ENCODE measurements at places on chromosomes 5 and 9.

GRCh38 chr9:104386425-104387069, 117.5 kb upstream of the OR13F1 start:
- no peak for DNase-seq

DNA sequence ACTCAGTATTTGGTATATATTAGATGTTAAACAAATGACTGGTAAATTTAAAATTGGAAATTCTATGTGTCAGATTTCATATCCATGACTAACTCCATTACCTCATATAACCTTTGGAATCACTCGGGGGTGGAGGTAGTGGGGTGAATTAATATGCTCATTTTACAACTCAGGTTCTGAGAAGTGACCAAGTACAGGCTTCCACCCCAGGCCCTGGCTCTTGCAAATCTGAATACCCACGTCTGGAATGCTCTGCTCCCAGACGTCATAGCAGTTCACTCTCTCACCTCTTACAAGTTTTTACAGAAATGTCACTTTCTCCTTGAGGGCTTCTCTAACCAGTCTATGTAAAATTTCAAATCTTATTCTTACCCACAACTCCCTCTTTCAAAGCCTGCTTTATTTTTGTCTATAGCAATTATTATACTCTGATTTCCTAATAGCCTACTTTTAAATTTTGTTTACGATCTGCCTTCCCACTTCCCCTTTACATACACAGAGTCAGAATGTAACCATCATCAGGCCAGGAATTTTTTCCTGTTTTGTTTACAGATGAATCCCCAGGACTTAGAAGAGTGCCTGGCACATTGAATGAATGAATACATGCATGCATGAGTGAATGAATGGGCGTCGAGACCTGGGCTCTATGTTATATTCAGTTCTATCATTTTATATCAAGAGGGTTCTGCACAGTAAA, 134.1 kb upstream of the IFNE start:
- no peak for DNase-seq

GRCh38 chr9:94665613-94666012, 26.3 kb upstream of the FBP1 start:
- no peak for DNase-seq

- DNase-seq: no peak
Observed at GRCh38 chr9:27362447-27363210, 65.7 kb upstream of the EQTN start.

- DNase-seq: no peak
Observed at GRCh38 chr9:127904561-127905003, 5.2 kb upstream of the ST6GALNAC6 start.

- DNase-seq: no peak
Observed at GRCh38 chr5:154745349-154745748, 9.8 kb upstream of the LARP1 start.

- DNase-seq: no peak
Observed at GRCh38 chr5:110038297-110038997, 348.7 kb downstream of the MAN2A1 start.

GRCh38 chr9:128211186-128211980, 8.2 kb downstream of the DNM1 start:
- DNase-seq: no peak

- DNase-seq: no peak
Observed at GRCh38 chr9:32434892-32435291, 50.4 kb downstream of the ACO1 start.

- DNase-seq: no peak
Observed at GRCh38 chr9:94853887-94854286, 127.4 kb downstream of the AOPEP start.

DNA sequence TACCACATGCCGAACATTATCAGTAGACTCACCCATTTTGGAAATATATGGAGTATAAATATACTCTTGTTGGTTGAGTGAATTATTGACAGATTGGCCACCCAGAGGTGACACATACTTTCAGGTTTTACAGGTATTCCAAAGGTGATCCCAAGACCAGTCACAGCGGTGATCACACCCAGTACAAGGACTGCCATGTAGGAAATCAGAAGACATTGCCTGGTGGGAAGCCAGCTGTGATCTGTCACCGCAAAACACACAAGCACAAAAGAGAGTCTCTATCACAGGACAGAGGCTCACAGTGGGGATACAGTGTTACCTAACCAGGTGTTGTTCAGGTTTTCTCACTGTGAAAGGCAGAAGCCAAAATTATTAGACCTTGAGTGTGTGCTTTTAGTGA, 15.8 kb downstream of the BTF3 start:
- no peak for DNase-seq

DNA sequence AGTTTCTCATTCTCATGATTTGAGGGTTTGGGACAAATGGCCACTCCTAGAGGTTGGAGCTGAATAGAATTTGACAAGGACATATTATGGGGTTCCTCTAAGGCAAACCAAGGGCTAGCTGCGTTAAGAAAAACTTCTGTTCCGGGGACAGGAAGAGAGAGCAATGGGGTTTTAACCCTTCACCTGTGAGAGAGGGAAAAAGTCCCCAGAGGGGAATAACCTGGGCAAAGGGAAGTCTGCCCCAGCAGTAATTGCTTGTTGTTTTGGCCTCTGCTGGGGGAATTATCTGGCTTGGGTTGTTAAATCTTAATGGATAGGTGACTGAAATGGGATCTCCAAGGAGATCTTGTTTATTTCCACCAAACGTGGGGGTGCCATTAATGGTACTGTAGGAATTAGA, 110.1 kb upstream of the MOCS2 start:
- DNase-seq: no peak

DNA sequence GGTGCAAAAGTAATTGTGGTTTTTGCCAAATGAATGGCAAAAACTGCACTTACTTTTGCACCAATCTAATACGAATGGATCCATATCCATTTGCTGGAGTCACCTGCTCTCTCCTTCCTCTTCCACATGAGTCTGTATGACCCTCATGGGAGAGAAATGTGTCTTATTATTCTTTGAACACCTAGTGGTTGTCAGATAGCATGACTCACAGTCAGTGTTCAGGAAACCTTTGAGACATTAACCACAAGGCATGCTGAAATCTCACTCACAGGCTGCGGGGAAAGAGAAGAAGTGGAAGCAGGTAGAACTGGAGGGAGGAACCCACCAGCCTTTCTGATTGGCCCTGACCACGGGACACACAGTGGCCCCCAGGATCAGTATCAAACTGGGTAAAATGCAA, 222.8 kb upstream of the KLF4 start:
- DNase-seq: peak; percentile 47

Data from SIG-M5 (cell line).